Mesenchymal stem cell (in vitro differentiated cells and primary cell): ENCODE measurements at places on chromosomes 2 and 18.

GRCh38 chr18:9130806-9131205 is 5.8 kb upstream of the ANKRD12 start:
- no peaks in the 10 kb centered on the region for H3K27me3 ChIP-seq
- H3K27ac ChIP-seq: no peak overlapping the region
- no peak overlapping the region for H3K4me3 ChIP-seq
- peaks cover 7% of the 10 kb centered on the region for H3K4me1 ChIP-seq
- no peak for DNase-seq

- peaks cover 9% of the 10 kb centered on the region for H3K4me1 ChIP-seq
- no peak for DNase-seq
- H3K36me3 ChIP-seq: no peaks in the 10 kb centered on the region
- peak overlapping the region; percentile 79 for H3K4me3 ChIP-seq
Measured at GRCh38 chr2:9952286-9952737, 819 bp downstream of the GRHL1 start.

GRCh38 chr18:61569176-61569892 is 236.1 kb downstream of the CDH20 start:
- H3K27me3 ChIP-seq: no peaks in the 10 kb centered on the region
- DNase-seq: peak; percentile 71
- no peaks in the 10 kb centered on the region for H3K4me1 ChIP-seq

DNA sequence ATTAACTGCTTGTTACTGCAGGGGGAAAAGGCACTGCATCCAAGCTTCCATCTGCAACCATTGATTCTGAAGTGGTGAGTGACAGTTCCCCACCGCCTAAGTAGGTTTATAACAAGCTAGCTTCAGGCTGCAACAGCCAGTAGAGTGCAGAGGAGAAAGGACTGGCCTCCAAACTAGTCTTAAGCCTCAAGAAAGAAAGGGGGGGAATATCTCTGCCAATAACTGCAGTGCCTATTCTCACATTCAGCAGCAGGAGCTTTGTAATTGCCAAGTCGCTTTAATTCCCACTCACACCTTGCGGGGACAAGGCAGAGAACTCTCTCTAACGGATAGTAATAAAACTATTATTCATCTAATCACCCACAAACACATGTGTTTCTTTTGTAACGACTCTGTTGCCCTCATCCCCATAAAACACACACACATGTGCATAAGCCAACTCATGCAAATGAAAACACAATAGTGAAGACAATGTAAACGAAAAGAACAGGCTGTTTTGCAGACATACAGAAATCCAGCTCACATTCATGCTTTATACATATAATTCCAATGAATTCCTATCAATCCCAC is 1963.3 kb upstream of the PIK3C3 start:
- no peaks in the 10 kb centered on the region for H3K4me1 ChIP-seq
- H3K27ac ChIP-seq: no peak overlapping the region
- no peak for DNase-seq
- no peak overlapping the region for H3K4me3 ChIP-seq
- H3K27me3 ChIP-seq: no peaks in the 10 kb centered on the region

DNA sequence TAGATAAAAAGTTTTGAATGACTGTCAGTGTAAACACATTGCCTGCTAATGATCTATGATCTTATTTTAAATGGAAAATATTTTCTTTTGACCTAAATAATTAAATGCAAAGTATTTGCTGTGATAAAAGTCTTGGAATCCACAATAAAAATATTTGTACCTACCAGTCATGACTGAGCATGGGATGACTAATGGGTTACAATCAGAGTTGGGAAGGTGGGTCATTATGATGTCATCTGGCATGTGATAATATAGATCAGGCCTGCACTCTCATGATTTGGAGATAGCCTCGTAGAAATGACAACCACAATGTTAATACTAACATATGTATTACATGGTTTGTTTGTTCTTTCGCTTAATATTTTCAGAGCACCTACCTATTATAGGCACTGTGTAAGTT is 848.8 kb upstream of the KLHL29 start:
- H3K36me3 ChIP-seq: no peaks in the 10 kb centered on the region
- H3K4me1 ChIP-seq: no peaks in the 10 kb centered on the region
- no peaks in the 10 kb centered on the region for H3K27me3 ChIP-seq
- no peak for DNase-seq

DNA sequence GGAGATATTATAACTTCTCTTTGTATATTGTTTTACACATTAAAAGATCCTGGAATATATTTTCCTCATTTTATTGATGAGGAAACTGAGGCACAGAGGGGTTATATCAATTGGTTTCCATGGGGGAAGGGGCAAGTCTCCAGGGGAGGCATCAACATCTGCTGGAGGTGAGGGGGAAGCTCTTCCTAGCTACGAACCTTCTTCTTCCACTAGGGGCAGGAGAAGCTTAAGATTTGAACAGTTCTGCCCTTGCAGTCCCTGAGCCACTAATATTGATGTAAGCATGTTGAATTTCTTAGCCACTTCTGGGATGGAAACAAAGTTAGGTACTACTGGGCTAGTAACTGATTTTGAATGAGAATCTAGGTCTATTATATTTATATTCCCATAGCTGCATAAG is 140.1 kb upstream of the AQP4 start:
- H3K4me1 ChIP-seq: no peaks in the 10 kb centered on the region
- no peaks in the 10 kb centered on the region for H3K27me3 ChIP-seq
- H3K36me3 ChIP-seq: no peaks in the 10 kb centered on the region

DNA sequence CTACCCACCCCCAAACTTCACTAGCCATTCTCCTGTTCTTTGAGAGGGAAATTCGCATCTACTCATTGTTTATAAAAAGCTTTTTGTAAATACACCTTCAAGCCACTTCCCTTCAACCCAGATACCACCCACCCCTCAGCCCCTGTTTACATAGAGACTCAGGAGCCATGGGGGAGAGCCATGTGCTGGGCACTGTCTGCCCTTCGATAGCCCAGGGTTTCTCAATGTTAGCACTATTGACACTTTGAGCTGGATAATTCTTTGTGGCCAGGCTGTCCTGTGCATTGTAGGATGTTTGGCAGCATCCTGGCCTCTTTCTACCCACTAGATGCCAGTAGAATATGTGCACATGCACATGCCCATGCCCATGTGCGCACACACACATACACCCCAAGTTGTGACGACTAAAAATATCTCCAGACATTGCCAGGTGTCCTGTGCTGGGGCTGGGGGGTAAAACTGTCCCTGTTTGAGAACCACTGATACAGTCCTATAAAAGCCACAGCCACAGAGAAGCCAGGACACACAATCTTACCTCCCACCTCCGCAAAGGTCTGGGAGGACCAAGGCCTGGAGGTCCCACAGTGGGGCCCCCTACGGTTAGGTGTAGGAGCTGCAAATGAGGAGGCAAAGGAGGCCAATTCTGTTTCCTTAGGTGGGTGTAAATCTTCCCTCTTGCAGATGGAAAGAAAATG is 44.5 kb upstream of the ASPRV1 start:
- DNase-seq: no peak
- no peak overlapping the region for H3K4me3 ChIP-seq
- H3K36me3 ChIP-seq: no peaks in the 10 kb centered on the region
- no peak overlapping the region for H3K27ac ChIP-seq
- H3K4me1 ChIP-seq: no peaks in the 10 kb centered on the region

- H3K4me1 ChIP-seq: peaks cover 5% of the 10 kb centered on the region
- no peak overlapping the region for H3K27ac ChIP-seq
- DNase-seq: no peak
- no peaks in the 10 kb centered on the region for H3K36me3 ChIP-seq
Measured at GRCh38 chr2:190811811-190812210, 68.8 kb upstream of the GLS start.

DNA sequence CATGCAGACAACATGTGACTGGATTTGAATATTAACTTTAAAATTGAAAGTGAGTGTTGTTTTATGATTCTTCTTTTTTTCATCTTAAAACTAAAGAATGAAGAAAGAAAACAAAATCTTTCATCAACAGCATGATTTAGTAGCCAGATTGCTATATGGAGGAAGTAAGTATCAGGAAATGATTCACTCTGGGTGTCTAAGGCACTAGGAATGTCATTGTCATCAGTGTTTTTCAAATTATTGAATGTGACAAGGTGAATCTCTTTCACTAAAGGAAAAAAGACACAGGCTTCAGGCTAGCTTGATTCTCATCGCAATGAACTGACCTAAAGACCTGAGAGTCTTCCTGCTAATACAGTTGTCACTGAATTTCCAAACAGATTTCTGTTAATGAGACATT is 430.1 kb downstream of the FBXO15 start:
- peak; percentile 24 for DNase-seq
- no peaks in the 10 kb centered on the region for H3K36me3 ChIP-seq
- no peaks in the 10 kb centered on the region for H3K4me1 ChIP-seq
- H3K27ac ChIP-seq: no peak overlapping the region
- no peak overlapping the region for H3K4me3 ChIP-seq

GRCh38 chr2:34875091-34875745 is 1276.1 kb upstream of the FAM98A start:
- H3K4me1 ChIP-seq: no peaks in the 10 kb centered on the region
- DNase-seq: no peak
- no peaks in the 10 kb centered on the region for H3K36me3 ChIP-seq
- H3K4me3 ChIP-seq: no peak overlapping the region
